ENCODE measurements at places on chromosomes 2 and 18.

DNA sequence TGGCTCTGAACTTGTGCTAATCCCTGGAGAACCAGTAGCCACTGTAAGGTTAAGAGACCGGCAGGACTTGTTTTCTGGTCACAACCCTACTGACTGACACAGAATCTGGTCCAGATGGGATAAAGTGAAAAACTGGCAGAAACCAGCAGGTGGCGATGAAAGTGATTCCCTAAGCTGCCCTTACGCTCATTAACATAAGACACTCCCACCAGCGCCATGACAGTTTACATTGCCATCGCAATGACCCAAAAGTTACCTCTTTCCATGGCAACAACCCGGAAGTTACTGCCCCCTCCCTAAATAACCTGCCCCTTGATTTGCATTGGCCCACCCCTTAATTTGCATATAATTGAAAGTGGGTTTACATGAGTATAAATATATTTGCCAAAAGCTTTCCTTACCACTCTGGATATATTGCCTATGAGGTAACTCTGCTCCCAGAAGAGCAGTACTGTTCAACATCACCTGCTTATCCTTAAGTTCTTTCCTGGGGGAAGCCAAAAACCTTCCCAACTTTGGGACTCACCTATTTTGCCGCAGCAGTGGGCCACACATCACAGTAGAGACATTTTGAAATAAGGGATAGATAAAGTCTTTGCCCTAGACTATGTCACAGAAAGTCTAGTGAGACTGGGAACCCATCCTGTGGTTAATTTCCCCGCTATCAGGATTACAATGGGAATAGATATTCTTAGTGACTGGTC lies 35.8 kb upstream of the AFF3 start:
- no peak for DNase-seq

DNA sequence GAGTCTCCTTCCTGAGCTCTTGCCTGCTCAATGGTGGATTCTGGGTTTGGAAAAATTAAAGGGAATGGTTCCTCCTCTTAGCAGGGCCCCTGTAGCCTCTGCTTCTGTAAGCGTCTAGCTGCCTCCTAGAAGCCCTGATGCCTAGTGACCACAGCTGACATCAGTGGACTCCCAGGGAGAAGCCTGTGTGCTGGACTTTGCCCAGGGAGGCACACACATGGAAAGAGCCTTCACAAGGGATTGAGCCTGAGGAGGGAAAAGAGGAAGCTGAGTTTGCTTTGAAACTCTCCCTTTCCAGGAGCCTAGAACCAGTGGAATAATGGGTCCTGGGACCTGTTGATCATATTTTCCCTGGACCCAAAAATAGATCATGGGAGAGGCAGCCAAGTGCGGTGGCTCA lies 1.4 kb upstream of the CFAP65 start:
- DNase-seq = no peak

DNA sequence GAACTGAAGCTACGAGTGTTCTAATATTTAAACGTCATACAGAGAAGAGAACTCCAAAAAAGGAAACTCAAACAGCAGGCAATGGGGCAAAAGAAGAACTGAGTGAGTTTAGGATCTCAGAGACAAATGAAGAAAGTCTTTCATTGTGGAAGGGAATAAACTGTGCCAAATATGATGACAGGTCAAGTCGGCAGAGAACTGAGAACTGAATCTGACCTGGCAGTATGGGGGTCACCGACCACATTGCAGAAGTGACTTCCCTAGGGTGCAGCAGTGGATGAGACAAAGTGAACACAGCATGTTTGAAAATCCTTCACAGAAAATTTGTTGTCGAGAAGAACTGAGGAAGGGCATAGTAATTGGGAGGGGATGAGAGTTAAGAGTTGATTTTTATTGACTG lies 55.9 kb downstream of the TTC21B start:
- DNase-seq = peak; percentile 5

GRCh38 chr18:35143622-35144596 lies 96.9 kb upstream of the ZNF397 start:
- peak; percentile 43 for DNase-seq

GRCh38 chr2:238091436-238092060 lies 8.6 kb upstream of the ESPNL start:
- no peak for DNase-seq

- no peak for DNase-seq
Measured at GRCh38 chr2:101560780-101561315, 85.9 kb upstream of the RFX8 start.

DNA sequence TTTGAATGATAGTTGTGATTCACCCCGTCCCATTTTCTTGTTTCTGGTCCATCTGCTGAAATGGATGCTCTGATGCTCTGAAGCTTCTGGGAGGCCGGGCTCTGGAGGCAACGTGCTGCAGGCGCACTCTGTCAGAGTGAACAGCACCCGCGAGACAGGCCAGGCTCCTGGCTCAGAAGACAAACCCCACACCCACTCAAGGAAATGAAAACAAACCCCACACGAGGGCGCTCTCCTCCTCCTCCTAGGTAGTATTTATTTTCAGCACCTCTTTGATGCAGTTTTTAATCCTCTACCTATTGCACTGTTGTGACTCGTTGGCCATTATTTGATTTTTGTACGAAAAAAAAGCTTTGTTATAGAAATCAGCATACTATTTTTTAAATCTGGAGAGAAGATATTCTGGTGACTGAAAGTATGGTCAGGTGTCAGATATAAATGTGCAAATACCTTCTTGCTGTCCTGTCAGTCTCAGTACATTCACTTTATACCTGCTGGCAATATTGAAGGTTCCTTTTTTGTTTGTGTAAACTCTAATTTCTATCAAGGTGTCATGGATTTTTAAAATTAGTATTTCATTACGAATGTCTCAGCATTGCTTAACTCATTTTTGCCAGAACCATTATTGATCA lies 10.3 kb upstream of the CHST10 start:
- DNase-seq = peak; percentile 66

GRCh38 chr2:211744379-211744778 lies 794.2 kb downstream of the ERBB4 start:
- no peak for DNase-seq

- no peak for DNase-seq
Measured at GRCh38 chr2:99956232-99957030, 186.0 kb downstream of the AFF3 start.

- no peak for DNase-seq
Measured at GRCh38 chr2:2234398-2235195, 96.5 kb downstream of the MYT1L start.

DNA sequence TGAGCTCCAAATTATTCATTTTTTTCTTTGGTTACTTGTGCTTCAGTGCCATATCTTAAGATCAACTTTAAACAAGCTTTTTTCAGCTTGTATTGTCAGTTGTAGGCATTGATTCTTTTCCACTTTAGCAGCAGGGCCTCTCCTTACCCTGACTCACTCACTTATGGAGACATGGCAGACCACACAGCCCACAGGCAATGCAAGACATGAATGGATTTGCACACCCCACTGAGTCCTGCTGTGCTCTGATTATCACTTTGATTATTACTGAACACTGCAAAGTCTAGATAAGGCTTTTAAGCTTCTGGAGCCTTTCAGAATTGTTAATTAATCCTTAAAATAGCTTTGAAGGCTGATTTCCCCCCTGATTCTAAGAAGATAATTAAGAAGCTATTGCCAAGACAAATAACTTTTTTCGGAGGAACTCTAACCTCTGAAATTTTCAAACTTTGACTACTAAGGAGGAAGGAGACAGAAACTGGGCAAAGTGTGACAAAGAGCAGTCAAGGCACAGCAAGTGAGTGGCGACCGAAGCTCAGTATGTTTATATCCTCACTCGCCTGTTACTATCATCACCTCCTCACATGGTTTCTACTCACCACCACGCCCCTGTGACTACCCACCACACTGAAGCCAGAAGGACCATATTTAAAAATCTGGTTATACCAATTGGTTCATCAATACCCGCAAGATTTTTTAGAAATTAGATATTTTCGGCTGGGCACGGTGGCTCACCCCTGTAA lies 43.3 kb downstream of the CACNB4 start:
- DNase-seq = no peak

DNA sequence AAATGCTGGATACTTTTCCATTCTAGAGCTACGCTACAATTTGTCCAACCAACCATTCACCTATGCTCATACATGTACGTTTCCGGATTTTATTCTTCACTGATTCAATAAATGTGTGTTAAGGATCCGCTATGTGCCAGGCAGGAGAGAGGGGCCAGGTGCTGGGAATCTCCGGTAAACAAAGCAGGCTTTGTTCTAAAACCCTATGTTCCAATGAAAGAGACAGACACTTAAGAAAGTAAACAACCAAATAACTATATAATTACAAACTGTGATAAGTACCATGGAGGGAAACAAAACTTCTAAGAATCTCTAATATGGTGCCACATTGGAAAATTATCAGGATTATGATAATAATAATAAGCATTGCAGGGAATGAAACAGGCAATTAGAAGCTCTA lies 22.2 kb upstream of the POMC start:
- DNase-seq = no peak

DNA sequence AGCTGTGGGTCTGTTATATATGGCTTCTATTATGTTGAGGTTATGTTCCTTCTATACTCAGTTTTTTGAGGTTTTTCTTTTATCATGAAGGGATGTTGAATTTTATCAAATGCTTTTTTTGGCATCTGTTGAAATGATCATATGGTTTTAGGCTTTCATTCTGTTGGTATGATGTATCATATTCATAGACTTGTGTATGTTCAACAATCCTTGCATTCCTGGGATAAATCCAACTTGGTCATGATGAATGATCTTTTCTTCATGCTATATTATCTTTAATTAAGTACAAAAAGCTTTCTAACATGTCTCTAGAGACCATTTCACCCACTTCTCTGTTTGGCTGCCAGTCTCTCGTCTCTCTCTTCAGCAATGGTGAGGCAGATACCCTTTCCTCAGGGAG lies 54.2 kb downstream of the MDH1 start:
- no peak for DNase-seq

All from GM20000 (cell line).